HCT116 (cell line): ENCODE measurements at places on chromosomes 4 and X. TPM values are rescaled to one million over a fixed set of nuclear protein-coding genes. Genes with fewer than 3 reads are reported as not detected.

- DNase-seq, result no peak
Observed at GRCh38 chr4:157889788-157890187, 283.0 kb downstream of the GASK1B start.

GRCh38 chrX:152902502-152902820 lies 4.6 kb downstream of the ZNF185 start:
- DNase-seq, result no peak

DNA sequence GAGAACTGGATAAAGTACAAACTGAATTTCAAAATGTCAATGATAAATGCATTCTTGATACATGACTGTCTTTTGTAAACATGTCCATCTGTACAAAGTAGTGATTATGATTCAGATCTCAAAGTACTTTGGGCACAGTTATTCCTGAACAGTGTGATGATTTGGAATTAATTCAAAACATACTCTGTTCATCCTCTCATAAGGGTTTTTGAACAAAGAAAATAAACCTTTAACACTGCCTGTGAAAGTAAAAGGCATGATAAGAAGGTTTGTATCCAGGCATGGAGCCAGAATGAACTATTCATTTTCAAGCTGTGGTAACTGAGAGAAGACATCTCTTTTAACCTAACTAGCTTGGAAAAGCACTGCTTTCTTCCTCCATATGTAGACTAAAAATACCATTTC lies 883 bp upstream of the KLHL4 start:
- DNase-seq, result no peak

- DNase-seq, result no peak
Observed at GRCh38 chr4:147157860-147158701, 212.4 kb upstream of the TTC29 start.

DNA sequence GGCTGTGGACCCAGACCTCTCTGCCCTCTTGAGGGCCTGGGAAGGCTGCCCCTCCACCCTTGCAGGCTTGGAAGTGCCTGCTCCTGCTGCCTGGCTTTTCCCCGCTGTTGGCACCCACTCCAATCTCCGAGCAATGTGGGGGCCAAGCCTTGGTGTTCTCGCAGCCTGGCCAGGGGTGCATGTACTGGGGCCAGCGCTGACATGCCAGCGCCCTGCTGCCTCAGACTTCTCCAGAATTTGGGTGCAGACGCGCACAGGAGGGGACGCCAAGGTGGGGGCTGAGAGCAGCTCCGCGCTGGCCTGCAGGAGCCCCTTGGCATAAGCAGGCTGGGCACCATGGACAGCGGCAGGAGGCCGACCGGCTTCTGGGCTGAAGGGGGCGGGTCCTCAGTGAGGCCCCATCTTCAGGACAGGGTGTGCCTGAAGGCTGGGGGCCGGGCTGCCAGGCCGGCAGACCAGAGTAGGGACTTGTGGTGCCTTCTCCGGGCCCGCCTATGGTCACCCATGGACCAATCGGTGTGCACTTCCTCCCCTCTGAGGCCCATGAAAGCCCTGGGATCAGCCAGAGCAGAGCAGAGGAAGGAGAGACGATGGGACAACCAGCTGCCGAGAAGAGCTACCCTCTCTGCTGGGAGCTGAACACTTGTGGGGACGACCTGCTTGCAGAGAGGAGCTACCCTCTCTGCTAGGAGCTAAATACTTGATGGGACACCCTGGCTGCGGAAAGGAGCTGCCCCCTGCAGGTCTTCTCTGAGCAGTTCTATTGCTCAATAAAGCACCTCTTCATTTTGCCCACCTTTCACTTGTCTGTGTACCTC lies 118.3 kb downstream of the DNAAF6 start:
- DNase-seq, result no peak

DNA sequence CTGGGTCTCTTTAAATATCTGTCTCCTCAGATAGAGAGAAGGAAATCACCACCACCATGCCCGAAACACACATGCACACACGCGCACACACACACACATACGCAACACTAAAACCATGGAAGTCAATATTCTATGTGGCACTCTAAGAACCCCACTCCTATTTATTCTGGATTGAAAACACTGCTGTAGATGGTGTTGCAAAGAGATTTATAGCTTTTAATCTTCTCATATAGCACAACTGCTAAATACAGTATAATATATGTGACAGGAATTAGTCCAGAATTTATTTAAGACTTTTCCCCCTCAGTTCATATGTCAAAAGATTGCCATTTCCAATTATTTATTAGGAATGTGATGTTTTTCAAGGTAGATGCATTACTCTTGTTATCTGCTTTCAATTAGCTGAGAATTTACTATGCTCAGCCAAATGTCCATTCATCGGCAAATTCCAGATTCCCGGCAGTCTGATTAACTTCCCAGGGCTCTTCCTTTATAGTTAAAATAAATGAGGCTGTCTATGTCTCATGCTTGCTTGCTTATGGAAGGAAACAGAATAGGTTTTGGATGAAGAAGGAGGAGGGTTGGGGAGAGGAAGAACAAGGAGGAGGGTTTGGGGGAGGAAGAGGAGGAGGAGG lies 115.4 kb upstream of the NDP start:
- no peak for DNase-seq

DNA sequence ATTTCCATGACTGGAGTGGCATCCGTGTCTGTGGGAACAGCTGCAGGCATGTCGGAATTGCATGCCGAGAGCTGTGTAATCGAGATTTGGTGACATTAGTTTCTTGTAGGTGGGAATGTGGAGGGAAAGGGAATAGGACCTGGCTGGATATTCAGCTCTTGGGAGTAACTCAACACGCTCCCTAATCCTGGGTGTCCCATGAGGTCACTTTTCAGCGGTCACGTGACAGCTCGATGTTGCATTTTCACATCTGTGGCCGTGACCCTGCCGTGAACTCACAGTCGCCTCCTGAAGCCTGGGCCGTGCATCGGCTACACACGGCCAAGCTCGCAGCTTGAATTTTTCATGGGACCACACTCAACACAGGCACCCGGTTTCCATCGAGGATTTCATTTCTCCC lies 25.8 kb upstream of the PSAPL1 start:
- DNase-seq, result no peak

- DNase-seq, result no peak
Observed at GRCh38 chr4:146134761-146135445, 40.6 kb upstream of the LSM6 start.

DNA sequence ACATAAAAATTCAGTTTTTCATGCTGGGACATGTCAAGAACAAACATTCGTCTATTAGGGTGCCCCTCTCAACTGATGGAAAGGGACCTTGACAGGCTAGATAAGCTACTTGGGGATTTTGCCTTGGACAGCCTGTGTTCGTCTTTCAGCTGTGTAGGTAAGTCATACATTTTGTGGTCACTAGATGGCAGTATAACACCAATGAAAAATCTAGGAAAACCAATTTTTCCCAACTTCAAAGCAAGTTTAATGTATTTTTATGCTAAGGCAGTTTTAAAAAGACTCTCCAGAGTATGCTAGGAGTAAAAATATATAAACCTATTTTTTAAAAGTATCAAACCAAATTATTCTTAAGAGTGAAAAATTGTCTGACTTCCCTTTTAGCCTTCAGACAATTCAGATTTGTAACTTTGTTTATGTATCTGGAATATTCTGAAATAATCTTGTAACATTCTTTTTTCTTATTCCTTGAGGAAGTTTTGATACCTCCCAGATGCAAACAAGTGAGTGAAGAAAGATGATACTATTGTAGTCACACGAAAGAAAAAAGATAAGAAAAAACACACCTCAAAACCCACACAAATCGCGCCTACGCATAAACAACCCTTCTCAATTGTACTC lies 158.3 kb downstream of the CPE start:
- peak; percentile 51 for DNase-seq

- DNase-seq, result no peak
Observed at GRCh38 chr4:174592985-174593335, 70.7 kb upstream of the HPGD start.

DNA sequence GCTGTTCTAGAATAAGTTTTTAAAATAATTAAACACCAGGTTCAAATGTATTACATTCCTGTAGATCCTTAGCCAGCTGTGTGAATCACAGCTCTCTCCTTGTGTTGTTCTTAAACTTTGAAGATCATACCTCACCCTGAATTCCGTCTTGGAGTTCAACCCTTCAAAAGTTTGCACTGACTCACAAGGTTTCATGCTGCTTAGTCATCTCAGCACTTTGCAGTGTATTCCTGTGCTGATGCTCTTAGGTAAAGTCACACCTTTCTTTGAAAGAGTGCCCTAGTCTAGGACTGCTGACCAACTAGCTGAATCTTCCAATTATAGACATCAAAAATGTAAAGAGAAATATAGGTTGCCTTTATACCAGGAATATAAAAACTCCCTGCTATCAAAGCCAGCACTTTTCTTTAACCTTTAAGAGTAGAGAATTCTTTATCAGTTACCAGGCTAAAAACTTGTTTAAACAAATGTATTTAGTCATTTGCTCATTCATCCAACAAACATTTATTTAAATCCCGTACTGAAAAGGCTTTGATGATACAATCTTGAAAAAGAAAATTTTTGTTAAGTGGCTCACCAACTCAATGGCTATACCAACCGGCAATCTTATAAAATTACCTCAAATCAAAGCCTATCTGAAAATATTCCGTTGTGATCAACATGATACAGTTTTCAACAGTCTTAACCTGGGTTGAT lies 169.7 kb downstream of the RAP1GDS1 start:
- peak; percentile 95 for DNase-seq

GRCh38 chrX:21438792-21439191 lies 64.6 kb downstream of the CNKSR2 start:
- no peak for DNase-seq

DNA sequence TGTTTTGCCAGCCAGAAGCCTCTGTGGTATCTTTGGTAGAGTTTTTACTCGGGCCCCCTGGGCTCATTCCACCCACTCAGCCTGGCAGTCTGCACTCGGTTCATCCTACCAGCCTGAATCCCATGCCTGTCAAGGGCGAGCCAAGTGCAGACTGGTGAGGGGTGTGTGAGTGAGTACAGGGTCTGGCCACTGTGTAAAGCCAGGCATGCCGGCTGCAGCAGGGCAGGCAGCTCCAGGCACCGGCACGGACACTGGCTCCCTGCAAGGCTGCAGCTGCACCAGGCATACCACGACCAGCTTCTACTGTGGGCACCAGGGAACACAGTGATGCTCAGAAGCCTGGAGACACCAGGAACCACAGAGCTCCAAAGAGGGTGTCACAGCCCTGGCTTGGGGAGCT lies 194.0 kb upstream of the GALNT7 start:
- DNase-seq, result no peak

DNA sequence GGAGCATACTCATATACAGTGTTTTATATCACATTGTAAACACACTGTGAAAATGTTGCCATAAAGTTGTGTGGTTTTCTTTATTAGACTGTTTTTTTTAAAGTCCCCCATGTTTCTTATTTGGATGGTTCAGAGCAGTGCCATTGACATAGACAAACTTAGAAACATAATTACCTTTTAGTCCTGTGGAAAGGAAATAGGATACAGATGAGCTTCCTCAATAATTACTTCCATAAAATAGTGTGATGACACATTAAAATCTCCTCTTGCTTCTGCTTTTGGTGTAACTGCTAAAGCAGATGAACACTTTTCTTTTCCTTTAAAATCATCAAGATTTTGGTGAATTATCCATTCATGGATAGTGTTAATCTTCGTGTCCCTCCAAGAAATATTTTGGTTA lies 52.9 kb upstream of the LIMCH1 start:
- DNase-seq, result no peak

The VCX2 gene
- not detected for total RNA-seq

The NAP1L5 gene
- total RNA-seq, result 1.8 TPM

The BMP2K gene
- 27.7 TPM for total RNA-seq

The DLG3 gene
- total RNA-seq, result 48.4 TPM

The RAB39B gene
- total RNA-seq, result 0.10 TPM

The SMIM10L2A gene
- total RNA-seq, result 1.5 TPM

The MAP7D3 gene
- total RNA-seq, result 15.0 TPM

The GPR143 gene
- 1.8 TPM for total RNA-seq

The WAS gene
- total RNA-seq, result 0.84 TPM
